CD4-positive, alpha-beta T cell treated with Interleukin-15 for 1 hour (primary cell): ENCODE measurements at places on chromosomes 6 and 20.

GRCh38 chr20:8212286-8212685 lies 80.2 kb downstream of the PLCB1 start:
- no peak for DNase-seq

GRCh38 chr6:12798326-12798725 lies 81.8 kb downstream of the PHACTR1 start:
- DNase-seq, result no peak

- no peak for DNase-seq
Measured at GRCh38 chr20:58024241-58024721, 204.2 kb downstream of the ANKRD60 start.

- DNase-seq, result no peak
Measured at GRCh38 chr6:148817689-148818088, 70.9 kb downstream of the UST start.

- no peak for DNase-seq
Measured at GRCh38 chr6:85685713-85686112, 43.0 kb upstream of the SYNCRIP start.
